ENCODE measurements at places on chromosomes 5 and 9. TPM values are rescaled to one million over a fixed set of nuclear protein-coding genes. Genes with fewer than 3 reads are reported as not detected.

DNA sequence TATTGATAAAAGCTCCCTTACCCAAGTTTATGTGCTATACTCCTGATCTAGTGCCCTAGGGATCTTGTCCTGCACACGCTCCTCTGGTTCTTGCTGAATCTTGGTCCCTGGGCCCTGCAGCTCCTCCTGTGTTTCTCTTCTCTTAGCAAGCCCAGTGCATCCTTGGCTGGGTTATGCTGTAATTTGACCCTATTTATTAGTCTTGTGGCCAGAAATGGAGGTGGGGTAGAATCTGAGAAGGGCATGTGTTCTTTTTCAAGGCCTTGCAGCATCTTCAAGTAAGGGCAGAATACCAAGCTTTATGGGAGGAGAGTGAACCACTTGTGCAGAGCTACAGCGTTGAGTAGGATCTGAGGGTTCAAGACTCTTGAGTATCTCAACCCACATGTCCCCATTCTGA lies 366.8 kb downstream of the FAM170A start:
- H3K4me3 ChIP-seq, result no peak overlapping the region
- H3K27me3 ChIP-seq, result no peaks in the 10 kb centered on the region
- no peaks in the 10 kb centered on the region for H3K36me3 ChIP-seq

Gene SLC4A9
- not detected for total RNA-seq

DNA sequence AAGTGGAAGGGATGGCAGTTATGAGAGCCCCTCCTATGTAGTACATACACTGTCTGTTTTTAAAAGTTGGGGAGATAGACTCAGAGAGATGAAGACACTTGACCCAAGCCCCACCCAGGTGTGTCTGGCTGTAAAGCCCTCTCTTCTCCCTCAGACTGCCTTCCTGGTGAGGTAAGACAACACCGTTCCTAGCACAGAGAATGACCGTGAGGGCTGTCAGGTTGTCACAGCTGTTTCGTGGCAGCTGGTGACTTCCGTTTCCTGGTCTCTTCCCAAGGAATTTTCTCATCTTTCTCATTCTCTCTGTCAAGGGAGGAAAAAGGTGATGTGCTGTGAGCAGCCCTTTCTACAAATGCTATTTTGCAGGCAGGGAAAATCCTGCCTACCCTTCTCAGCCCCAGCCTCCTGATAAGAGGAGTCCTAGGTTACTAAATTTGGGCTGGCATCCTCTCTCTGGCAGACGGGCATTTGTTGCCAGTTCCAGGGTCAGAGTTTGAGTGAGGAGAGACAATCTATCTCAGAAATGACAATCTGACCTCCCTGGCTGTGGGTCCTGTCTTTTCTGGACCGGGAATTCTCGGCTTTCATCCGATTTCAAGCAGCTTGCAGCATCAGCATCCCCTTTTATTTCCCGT lies 263.5 kb upstream of the PANK3 start:
- no peak overlapping the region for H3K27ac ChIP-seq
- H3K36me3 ChIP-seq, result no peaks in the 10 kb centered on the region
- no peak overlapping the region for H3K4me3 ChIP-seq
- no peak for DNase-seq
- no peaks in the 10 kb centered on the region for H3K4me1 ChIP-seq
- H3K27me3 ChIP-seq, result peaks cover 63% of the 10 kb centered on the region

DNA sequence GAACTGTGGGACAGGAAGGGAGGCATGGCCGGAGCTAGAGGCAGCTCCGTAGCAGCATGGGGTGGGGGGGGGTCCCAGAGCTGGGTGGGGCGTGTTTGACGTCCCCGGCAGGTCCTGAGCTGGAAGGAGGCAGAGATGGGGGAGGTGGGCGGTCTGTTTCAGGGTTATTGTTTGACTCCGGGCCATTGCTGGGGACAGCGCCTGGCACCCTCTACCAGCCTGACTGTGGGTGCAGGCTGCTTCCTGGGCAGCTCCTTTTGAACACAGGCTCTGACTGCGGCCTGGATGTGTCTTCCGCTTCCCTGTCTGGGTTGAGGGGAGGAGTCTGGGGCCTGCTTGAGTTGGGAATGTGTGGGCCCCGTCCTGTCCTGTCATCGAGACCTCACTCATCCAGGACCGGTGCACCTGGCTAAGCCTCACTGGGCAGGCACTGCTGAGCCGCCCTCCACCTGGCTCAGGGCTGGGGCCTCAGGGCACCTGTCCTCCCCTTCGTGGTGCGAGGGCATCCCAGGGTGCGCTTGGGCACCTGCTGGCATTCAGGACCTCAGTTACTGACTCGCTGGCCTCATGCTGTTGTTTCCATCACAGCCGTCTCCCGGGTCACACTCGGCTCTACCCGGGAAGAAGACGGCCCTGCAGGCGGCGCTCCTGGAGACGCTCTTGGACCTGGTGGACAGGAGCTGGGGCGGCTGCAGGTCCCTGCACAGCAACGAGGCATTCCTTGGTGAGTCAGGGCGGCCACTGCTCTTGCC lies 26.5 kb downstream of the CEP72 start:
- H3K27me3 ChIP-seq, result no peaks in the 10 kb centered on the region
- H3K4me1 ChIP-seq, result no peaks in the 10 kb centered on the region
- no peak for DNase-seq
- no peak overlapping the region for H3K4me3 ChIP-seq
- H3K27ac ChIP-seq, result no peak overlapping the region
- H3K36me3 ChIP-seq, result peaks cover 24% of the 10 kb centered on the region

DNA sequence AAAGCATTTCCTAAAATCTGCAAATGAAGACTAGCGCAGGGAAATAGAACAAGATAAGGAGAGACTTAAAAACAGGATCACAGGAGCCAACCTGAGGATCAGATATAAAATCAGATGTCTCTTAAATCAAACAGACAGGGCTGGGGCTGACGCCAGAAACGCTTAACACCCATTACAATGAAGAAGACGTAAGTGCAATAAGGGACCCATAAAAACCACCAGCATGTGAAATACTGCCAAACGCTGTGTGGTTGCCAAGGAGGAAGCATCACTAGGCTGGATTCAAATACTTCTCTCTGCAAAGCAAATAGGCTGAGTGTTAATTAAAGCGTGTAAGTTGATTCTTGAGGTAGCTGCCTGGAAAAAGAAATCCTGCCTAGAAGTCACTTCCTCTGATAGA lies 74.4 kb upstream of the ATP10B start:
- no peaks in the 10 kb centered on the region for H3K36me3 ChIP-seq
- no peak overlapping the region for H3K4me3 ChIP-seq
- no peak overlapping the region for H3K27ac ChIP-seq

Gene DRD1
- not detected for total RNA-seq

GRCh38 chr9:68546596-68547390 lies 6.1 kb upstream of the TMEM252 start:
- H3K4me1 ChIP-seq, result peaks cover 9% of the 10 kb centered on the region
- no peaks in the 10 kb centered on the region for H3K27me3 ChIP-seq

DNA sequence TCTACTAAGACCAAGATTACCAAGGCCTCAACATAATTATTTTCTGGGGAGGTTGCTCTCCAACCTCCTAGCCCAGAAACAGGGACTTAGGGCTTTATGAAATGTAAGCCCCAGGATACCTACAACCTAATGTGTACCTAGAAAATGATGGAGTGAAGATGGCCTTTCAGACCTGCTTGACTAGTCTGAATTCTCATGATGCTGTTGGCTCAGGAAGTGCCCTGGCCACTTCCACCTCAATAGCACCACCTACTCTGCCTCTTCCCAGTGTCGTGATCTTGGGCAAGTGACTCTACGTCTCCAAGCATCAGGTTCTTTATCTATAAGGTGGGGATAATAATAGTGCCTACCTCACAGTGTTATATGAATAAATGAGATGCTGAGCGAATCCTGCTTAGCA lies 57.9 kb upstream of the GARNL3 start:
- no peak for DNase-seq
- peaks cover 24% of the 10 kb centered on the region for H3K4me1 ChIP-seq
- H3K4me3 ChIP-seq, result no peak overlapping the region
- H3K27ac ChIP-seq, result no peak overlapping the region
- no peaks in the 10 kb centered on the region for H3K36me3 ChIP-seq
- H3K27me3 ChIP-seq, result peaks cover 2% of the 10 kb centered on the region

DNA sequence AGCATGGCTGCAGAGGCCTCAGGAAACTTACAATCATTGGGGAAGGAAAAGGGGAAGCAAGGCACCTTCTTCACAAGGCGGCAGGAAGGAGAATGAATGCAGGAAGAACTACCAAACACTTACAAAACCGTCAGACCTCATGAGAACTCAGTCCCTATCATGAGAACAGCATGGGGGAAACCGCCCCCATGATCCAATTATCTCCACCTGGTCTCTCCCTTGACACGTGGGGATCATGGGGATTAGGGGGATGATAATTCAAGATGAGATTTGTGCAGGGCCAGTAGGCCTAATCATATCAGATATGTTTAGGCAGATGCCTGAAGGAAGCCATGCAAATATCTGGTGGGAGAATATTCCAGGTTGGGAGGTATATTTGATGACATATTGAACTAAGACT lies 1176.4 kb upstream of the CDH18 start:
- no peaks in the 10 kb centered on the region for H3K36me3 ChIP-seq
- no peak overlapping the region for H3K27ac ChIP-seq
- H3K4me3 ChIP-seq, result no peak overlapping the region
- H3K27me3 ChIP-seq, result no peaks in the 10 kb centered on the region

- no peaks in the 10 kb centered on the region for H3K4me1 ChIP-seq
- no peaks in the 10 kb centered on the region for H3K36me3 ChIP-seq
- H3K27me3 ChIP-seq, result no peaks in the 10 kb centered on the region
- H3K4me3 ChIP-seq, result no peak overlapping the region
Measured at GRCh38 chr9:108386859-108387384, 468.9 kb downstream of the ACTL7B start.

DNA sequence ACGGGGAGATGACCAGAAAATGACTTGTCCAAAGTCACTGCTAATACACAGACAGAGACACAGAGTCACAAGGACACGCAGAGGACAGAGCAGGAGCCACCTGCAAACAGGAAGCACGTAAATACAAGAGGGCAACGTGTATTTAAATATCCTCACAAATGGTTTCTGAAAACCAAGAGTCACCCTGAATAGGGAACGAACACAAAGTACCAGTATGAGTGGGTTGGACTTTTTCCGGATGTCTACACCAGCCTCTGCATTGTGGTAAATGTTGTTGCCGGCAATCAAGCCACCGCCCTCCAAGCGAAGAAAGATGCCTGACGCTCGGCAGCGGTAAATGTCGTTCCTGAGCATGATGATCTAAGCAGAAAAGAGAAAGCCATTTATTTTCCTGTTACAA lies 44.5 kb downstream of the FBXO10 start:
- H3K27ac ChIP-seq, result no peak overlapping the region
- H3K4me1 ChIP-seq, result no peaks in the 10 kb centered on the region
- no peaks in the 10 kb centered on the region for H3K27me3 ChIP-seq
- H3K4me3 ChIP-seq, result no peak overlapping the region

- H3K4me1 ChIP-seq, result peaks cover 24% of the 10 kb centered on the region
- no peak overlapping the region for H3K27ac ChIP-seq
- H3K4me3 ChIP-seq, result no peak overlapping the region
- no peaks in the 10 kb centered on the region for H3K36me3 ChIP-seq
Measured at GRCh38 chr9:95127249-95128176, 190.0 kb downstream of the FANCC start.

Gene GHR
- not detected for total RNA-seq

Gene IL5
- total RNA-seq, result not detected

- no peak for DNase-seq
- H3K36me3 ChIP-seq, result no peaks in the 10 kb centered on the region
Measured at GRCh38 chr9:23160491-23160890, 665.5 kb downstream of the ELAVL2 start.

- H3K36me3 ChIP-seq, result no peaks in the 10 kb centered on the region
- peaks cover 1% of the 10 kb centered on the region for H3K27me3 ChIP-seq
- no peak overlapping the region for H3K27ac ChIP-seq
- H3K4me1 ChIP-seq, result no peaks in the 10 kb centered on the region
- no peak overlapping the region for H3K4me3 ChIP-seq
Measured at GRCh38 chr5:174106997-174107655, 61.6 kb downstream of the NSG2 start.

DNA sequence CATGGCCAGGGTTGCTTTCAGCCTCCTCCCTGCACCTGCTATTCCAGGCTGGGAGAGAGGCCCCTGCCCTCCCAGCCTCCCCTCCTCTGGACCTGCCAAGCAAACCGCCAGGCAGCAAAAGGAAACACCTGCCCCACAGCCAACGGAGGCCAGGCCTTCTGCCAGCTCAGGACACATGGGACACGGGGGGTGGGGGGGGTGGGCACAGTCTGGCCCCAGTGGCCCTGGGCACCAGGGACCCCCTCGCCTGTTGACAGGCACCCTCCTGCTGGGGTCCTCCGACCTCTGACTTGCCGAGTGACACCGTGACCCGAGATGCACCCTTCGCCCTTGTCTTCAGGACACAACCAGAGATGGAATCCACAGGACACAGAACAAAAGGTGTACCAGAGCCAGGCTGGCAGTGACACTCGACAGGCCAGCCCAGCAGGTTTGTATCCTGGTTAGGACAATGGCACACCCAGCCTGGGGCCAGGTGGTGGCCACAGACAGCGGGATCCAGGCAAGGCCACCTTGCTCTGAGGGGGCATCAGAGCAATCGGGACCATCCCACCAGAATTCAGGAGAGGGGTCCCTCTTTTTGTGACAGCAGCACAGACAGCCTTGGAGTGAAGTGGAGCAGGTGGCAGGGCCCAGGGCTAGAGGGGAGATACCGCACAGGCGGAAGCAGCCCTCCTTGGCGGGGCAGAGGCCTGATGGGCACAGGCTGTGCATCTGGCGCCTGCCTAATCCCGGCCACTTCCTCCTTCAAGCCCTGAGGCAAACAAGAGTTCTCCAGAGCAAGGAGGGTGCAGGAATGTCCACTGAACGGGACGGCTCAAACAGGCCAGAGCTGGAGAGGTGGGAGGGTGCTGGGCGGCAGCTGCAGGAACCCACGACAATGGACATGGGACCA lies 1.3 kb upstream of the TMEM210 start:
- DNase-seq, result no peak
- 0 out of 2 replicates have a peak, but pooled peaks cover 1% of the 10 kb centered on the region for H3K36me3 ChIP-seq
- H3K27me3 ChIP-seq, result no peaks in the 10 kb centered on the region
- H3K4me1 ChIP-seq, result peaks cover 9% of the 10 kb centered on the region
- H3K4me3 ChIP-seq, result no peak overlapping the region

Gene ADAMTS16
- total RNA-seq, result 0.07 TPM

GRCh38 chr9:105206821-105207699 lies 37.4 kb upstream of the SLC44A1 start:
- H3K27me3 ChIP-seq, result no peaks in the 10 kb centered on the region
- peaks cover 9% of the 10 kb centered on the region for H3K4me1 ChIP-seq
- DNase-seq, result no peak
- no peak overlapping the region for H3K4me3 ChIP-seq
- no peaks in the 10 kb centered on the region for H3K36me3 ChIP-seq

- peaks cover 33% of the 10 kb centered on the region for H3K4me1 ChIP-seq
- no peak overlapping the region for H3K27ac ChIP-seq
- no peak overlapping the region for H3K4me3 ChIP-seq
- H3K36me3 ChIP-seq, result peaks cover 14% of the 10 kb centered on the region
- DNase-seq, result no peak
- no peaks in the 10 kb centered on the region for H3K27me3 ChIP-seq
Measured at GRCh38 chr5:57202811-57203210, 29.0 kb downstream of the GPBP1 start.

Gene ANXA6
- total RNA-seq, result 154 TPM

Gene ADAMTS6
- 3.1 TPM for total RNA-seq
